ENCODE measurements at places on chromosomes 2 and 18.

- no peak for DNase-seq
These were observed 6.3 kb upstream of the INO80D start for GRCh38 chr2:206092297-206092696.

GRCh38 chr2:175203621-175204496 lies 22.3 kb upstream of the ATP5MC3 start:
- DNase-seq, result no peak

DNA sequence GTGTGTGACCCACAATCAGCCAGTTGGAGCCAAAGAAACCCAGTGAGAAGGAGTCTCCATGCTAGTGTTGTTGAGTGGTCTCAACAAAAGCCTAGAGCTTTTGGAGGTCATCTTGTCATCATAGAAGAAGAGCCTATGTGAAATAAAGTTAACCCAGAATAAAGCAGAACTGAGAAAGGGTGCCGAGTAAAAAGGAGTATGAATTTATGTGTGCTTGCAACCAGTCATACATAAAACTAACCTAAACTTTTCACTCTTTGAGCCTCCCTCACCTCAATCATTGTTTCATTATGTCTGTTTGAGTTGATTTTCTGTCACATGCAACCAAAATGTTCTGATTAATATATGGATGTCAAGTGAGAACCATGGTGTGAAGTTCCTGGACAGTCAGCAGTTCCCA lies 599.3 kb upstream of the ZEB2 start:
- no peak for DNase-seq

DNA sequence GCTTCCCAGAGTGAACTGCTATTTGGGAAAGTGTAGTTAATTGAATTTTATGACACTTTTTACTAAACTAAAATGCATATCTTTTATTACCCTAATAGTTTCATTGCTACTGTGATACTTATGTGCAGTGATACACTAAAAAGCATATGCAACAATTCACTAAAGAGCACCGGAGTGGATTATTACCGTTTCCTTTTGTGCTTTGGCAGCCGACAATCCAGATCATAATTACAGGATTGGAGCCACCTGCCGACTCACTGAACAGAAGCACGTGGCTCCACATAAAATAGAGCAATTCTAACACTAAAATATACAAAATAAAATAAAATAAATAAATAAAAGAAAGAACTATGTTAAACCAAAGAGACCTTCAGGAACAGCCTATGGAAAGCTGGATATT lies 583.4 kb downstream of the NRXN1 start:
- DNase-seq, result no peak

DNA sequence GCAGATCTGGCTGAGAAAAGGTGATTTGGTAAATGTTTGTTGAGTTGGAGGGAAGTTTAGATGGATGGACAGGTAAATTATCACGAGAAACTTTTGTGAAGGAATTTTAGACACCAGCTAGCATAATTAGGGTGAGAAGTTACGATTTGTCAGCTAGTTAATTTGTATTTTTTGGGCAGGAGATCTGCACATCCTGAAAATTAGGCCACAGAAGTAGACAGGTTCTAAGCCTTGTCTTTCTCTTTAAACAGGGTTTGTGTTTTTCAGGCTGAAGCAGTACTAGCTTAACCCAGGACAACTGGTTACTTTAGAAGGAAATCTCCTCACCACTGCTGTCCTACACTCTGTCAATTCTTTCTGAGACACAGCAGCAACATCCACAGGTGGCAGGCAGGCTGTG lies 49.1 kb downstream of the DDX1 start:
- DNase-seq, result no peak

- no peak for DNase-seq
These were observed 5.8 kb upstream of the COLEC12 start for GRCh38 chr18:506264-506663.

GRCh38 chr2:44715671-44716081 lies 225.8 kb upstream of the SIX3 start:
- DNase-seq, result no peak

GRCh38 chr2:48901416-48901815 lies 145.9 kb upstream of the LHCGR start:
- DNase-seq, result no peak

DNA sequence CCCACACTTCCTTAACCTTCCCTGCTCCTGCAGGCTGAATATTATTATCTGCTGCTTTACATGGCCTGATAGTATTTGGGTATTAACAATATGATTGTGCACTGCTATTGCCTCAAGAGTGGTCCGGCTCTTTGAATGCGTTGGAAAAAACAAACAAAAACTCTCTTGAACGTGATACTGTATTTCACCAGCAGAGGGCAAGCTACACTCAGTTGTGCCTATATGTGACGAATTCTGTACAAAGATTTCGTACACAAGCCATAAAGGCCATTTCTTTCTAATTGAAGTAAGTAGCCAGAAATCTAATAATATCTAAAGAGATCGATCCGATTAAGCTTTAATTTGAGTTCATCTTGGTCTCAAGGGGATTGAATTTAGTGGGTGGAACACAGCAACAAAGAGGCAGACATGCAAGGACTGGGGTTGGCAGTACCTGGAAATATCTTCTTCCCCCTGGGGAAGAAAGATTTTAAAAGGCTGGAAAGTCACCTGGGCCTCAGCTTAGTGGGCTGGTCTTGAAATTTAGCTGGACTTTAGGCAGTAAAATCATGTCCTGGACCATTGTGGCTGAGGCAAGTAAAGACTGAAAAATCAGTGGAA lies 49.3 kb upstream of the RAB6D start:
- DNase-seq, result no peak

DNA sequence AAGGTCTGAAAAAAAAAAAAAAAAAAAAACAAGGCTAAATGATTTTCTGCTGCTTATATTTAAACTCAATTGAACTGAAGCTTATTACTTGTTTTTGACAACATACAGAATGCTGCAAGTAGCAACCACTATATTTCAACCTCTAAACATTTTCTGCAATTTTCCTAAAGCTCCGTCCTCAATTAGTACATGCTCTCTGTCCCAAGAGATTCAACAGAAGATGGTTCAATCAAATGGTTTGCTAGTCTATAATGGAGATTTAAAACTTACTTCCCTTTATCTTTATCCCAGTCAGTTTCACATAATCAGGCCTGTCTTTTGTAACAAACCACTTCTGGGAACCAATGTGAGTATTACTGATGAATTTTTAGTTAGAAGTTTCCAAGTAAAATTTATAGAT lies 485.1 kb upstream of the CDH7 start:
- no peak for DNase-seq

GRCh38 chr2:215338883-215339679 lies 27.2 kb downstream of the ATIC start:
- no peak for DNase-seq

GRCh38 chr18:29616867-29617266 lies 1425.7 kb downstream of the DSC3 start:
- no peak for DNase-seq

DNA sequence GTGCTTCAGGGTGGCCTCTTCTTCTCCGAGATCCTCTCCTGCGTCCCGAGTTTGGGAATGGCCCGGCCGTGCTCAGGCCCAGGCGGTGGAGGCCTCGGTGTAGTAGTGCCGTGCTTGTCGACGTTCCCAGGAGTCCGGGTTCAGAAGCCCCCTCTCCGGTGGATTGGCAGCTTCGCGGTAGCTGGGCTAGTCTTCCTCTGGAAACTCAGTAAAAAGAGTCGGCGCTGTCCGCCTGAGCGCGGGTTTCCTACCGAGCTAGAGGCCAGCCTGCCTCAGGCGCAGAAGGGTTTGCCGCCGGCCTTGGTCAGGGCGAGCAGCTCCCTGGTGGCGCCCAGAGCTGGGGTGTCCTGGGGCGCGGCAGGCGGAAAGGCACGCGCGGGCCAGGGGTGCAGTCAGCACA lies 3.2 kb downstream of the RALBP1 start:
- DNase-seq, result no peak
